ENCODE measurements at places on chromosomes 2 and 18. TPM values are rescaled to one million over a fixed set of nuclear protein-coding genes. Genes with fewer than 3 reads are reported as not detected.

Gene EN1
- total RNA-seq: not detected

Gene FBXO15
- 0.55 TPM for total RNA-seq

Gene ELOA2
- not detected for total RNA-seq

Gene ATP9B
- 22.0 TPM for total RNA-seq

Gene CD226
- total RNA-seq: 150 TPM

Gene ARHGAP15
- total RNA-seq: 41.4 TPM

Gene MYOM1
- 1.2 TPM for total RNA-seq

Measured in CD8-positive, alpha-beta memory T cell (primary cell).